ENCODE measurements at places on chromosomes 3 and 15. TPM values are rescaled to one million over a fixed set of nuclear protein-coding genes. Genes with fewer than 3 reads are reported as not detected.

GRCh38 chr3:116951610-116952009 lies 242.0 kb downstream of the TUSC7 start:
- no peak for DNase-seq

DNA sequence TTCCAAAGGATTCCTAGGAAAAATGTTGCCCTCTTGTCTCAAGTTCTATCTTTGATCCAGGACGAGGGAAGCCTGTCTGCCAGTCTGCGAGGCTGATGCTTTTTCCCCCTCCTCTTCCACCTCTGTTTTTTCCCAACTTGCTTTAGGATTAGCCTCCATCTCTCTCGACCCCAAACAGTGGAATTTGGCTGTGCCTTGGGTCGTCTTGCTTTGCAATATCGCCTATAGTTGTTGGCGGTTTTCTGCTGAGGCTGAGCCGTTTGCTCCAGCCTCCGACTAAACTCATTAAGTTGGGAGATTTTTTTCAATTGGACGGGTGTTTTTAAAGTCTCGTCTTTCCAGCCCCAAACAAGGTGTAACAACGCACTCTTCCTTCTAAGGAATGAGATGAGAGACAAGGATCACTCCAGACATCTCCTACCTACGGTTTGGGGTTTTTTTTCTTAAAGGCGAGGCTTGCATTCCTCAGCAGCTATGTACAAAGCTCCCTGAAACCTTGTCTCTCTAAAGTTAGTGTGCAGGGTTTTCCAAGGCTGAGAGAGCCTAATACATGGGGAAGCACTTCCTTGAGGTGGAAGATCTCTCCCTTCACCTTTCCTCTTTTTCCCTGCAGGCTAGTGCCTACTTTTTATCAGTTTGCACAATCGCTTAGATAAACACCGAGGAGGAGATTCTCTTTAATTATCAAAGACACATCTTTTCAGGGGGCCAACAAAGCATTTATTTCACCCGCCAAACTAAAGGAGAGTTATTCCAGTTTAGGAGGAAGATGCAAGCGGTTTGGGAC lies 4.8 kb upstream of the NR2F2 start:
- peak; percentile 78 for DNase-seq

DNA sequence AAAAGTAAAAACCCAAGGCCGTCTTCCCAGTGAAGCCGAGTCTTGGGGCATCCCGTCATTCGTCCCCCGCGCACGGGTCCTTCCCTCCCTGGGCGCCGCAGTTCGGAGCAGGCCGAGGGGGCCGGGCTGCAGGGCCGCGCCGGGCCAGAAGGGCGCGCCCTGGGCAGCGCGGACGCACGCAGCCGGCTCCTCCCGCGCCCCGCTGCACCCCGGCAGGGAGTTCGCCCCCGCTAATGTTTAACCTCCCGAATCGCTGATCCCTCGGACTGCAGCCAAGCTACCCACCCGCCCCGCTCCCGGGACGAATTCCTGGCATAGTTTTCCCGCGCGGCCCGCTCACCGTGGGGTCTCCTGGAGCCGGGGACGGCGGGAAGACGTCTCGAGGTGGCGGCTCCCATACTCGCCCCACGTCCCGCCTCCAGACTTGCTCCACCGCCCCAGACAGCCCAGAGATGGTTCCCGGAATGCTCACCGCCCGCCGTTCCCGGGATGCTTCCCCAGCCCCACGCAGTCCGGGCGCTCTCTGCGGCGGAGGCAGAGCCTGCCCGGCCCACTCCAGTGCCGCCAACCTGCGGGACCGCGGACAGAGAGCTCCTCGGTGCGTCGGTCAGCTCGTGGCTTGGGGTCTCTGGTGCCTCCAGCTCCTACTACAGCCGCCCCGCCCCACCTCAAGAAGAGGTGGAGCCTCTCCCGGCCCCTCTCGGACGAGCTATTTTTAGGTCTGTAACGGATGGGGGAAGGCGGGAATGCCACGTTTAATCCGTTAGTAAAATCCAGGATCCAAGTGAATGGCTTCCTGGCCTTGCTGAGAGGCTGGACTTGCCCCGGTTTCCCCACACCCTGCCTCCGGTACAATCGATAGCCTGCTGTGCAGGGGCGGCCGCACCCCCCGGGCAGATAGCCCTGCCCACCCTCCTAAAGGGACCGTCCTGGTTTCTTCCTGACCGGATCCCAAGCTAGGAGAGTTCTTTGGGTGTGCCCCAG lies at the start of gene DZIP1L:
Gene DZIP1L, minus strand, starts transcription at position 621 of the 984 bp plus-strand sequence. CDS start 11,637 bp downstream, outside the sequence.
- peak; percentile 64 for DNase-seq

- peak; percentile 41 for DNase-seq
Measured at GRCh38 chr3:8972639-8973038, 9.4 kb upstream of the RAD18 start.

DNA sequence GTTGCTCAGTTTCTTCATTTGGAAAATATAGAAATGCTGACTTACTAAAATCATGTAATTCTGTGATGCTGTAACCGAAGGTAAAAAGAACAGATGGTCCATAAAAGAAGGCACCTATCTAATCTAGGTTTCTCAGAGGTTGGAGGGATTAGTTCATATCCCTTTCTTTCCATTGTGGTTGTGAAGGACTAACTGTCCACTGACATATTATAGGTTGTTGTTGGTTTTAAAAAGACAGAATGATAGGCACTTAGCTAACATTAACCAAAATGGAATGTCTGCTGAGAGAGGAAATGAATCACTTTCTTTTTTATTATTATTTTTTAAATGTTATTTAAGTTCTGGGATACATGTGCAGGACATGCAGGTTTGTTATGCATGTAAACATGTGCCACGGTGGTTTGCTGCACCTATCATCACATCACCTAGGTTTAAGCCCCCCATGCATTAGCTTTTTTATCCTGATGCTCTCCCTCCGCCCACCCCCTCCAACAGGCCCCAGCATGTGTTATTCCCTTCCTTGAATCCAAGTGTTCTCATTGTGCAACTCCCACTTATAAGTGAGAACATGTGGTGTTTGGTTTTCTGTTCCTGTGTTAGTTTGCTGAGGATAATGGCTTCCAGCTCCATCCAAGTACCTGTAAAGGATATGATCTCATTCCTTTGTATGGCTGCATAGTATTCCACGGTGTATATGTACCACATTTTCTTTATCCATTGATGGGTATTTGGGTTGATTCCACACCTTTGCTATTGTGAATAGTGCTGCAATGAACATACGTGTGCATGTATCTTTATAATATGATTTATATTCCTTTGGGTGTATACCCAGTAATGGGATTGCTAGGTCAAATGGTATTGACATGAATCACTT lies 45.8 kb downstream of the ALDH1A2 start:
- DNase-seq: peak; percentile 70

- DNase-seq: no peak
Measured at GRCh38 chr15:47395076-47395475, 322.2 kb upstream of the SEMA6D start.

DNA sequence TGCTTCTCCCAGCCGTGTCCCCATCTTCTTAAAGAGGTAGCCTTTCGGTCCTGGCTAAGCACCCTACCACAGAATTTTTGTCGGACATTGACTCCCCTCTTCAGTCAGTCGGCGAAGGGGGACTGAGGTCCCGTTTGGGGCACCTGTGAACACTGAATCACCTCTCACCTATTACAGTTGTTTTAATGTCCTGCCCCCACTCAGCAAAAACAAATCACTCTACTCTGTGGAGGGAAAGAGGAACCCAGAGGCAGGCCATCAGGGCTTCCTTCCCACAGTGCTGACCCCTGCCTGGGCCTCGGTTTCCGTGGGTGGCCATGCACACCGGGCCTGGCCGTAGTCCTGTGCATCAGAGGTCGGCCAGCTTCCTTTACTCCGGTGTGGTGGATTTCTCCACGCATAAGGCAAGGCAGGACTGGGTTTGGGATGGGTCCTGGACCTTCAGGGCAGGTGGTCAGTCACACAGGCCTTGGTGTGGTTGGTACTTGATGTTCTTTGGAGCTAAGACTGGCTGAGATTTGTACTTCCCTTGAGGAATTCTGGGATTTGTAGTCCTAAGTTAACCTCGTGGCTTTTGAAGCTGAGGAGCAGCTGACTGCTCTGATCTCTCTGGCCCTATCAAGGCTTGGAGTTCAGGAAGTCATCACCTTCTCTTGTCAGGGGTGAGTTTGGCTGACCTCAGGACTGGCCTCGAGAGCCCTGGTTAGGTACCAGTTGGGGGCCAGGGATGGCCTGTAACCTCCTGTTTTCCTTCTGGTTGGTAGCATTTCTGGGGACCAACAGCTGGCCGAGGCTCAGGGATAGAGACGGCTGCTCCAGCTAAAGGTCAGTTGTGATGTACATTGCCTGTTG lies 627 bp upstream of the FAM131A start:
- peak; percentile 51 for DNase-seq

DNA sequence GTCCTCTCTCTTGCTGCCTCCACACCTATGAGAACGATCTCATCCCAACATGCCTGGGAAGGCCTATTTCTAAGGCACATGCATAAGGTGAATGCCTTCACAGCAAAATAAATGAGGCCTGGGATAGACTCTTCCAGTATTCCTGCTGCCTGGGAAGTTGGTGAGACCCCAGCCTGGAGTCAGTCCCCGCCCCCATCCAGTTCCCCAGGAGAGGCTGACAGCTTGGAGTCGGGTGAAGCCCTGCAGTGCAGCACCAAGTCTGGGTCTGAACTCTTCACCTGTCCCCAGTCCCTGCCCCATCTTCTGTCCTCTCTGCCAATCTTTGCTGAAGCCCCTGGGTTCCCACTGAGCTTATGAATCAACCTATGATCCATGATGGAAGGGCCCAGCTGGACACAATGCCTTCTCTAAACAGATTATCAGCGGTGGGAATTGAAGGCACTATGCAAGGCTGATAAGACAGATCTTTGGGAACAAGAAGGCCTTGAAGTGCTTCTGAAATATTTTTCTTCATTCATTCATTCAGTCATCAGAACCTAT lies 10.2 kb upstream of the APBA2 start:
- no peak for DNase-seq

DNA sequence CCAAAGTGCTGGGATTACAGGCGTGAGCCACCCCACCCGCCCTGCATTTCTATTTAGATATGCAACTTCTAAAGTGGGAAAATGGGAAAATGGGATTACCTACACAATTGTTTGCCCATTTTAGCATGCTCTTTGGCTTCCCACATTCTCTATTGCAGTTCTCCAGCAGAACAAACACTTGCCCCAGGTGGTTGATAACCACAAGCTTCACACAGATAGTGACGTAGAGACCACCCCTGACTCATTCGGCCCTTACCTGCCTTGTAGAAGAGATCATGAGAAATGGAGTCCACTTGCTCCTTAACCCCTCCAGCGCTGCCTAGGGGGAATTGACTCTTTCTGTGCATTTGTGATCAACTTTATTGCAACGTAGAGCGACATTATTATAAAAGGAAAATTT lies 83.2 kb upstream of the RAP2B start:
- no peak for DNase-seq

DNA sequence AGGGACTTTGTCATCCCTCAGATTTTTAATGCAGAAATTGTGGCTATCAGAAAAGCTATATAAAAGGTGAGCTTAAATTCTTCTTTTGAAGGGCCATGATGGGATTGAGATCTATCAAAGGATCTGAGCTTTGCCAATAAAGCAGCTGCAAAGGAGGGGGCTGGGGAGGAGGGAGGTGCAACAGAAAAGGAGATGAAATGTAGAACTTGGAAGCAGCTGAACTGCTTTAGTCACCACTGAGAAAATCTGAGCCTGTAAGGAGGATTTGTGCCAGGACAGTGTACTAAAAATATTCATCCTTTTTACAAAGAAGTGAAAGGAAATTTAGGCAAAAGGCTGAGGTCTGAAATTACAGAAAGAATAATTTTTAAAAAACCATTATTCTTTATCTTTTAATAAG lies 10.4 kb downstream of the TSPAN3 start:
- DNase-seq: no peak

LYZL4 gene
- total RNA-seq: not detected

- DNase-seq: no peak
Measured at GRCh38 chr15:33419701-33420100, 108.9 kb downstream of the RYR3 start.

DNA sequence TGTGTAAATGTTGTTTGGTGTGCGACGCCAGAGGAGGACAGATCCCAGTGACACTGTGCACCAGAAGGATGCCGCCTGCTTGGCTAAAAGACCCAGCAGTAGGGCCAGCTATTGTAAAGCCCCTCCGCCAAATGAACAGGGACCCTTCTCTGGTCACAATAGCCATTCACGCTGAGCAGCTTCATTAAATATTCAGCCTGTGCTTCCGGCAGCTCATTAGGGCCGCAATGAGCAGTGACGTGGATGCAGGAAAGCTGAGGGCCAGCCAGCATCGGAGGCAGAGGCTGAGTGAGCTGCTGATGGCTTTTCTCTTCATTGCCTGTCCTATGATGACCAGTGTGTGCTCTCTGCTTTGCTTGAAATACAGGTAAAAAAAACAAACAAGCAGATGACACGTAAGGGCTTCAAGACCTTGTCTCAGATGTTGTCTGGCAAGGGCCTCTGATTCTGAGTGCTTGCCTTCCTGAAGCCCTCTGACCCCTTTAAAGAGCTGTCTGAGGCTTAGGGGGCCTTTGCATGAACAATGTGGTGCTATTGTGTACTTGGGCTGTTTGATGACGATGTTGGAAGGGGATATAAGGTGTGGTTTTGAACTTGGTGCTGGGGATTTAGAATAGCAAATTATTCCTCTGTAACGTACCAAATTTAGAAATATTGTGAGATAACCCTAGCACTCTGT lies 130.4 kb downstream of the FEZF2 start:
- DNase-seq: no peak

DNA sequence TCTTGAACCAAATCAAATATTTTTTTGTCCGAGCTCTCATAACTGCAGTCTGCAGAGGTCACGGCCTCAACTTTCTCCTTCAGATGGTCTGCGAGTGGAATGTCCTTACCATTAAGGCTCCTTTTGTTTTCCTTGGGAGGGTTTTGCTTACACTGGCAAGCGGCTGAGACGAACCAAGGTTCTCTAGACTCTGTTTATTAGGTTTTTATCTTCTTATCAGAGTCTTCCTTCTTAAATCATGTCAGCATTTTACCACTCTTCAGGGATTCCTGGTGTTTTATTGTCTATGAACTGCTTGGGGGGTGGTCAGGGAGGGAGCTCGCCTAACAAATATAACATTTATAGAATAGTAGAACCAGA lies 773.7 kb upstream of the NR2F2 start:
- no peak for DNase-seq

GRCh38 chr3:134709076-134709475 lies 58.3 kb upstream of the KY start:
- no peak for DNase-seq

- peak; percentile 82 for DNase-seq
Measured at GRCh38 chr3:65170390-65171042, 482.7 kb upstream of the ADAMTS9 start.

GRCh38 chr3:19293295-19293694 lies 145.0 kb downstream of the KCNH8 start:
- no peak for DNase-seq

- DNase-seq: no peak
Measured at GRCh38 chr3:79038636-79039035, 729.2 kb downstream of the ROBO1 start.
